SW 1271 (cell line): ENCODE measurements at places on chromosomes 12 and 14.
A peak's percentile ranks its signal among the peaks of the same experiment; 100 is the strongest.

- DNase-seq, result no peak
These were observed 198.7 kb downstream of the SYT1 start for GRCh38 chr12:79063258-79063657.

DNA sequence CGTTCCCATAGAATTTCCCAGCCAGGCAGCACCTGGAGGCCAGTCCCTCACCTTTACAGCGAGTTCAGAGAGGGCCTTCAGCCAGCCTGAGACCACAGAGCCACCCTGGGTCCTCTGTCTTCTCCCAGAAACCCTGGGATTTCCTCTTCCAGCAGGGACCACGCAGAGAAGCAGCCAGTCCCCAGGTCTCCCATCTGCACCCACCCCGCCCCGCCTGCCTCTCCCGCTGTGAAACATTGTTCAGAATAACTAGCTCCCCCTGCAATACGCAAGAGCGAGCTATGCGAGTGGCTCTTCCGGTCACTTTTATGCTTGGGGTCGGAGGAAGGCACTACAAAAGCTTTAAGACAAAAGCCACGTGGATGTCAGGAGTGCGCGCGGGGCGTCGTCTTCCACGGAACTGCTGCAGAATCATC is 77.8 kb downstream of the SERPINA3 start:
- no peak for DNase-seq

DNA sequence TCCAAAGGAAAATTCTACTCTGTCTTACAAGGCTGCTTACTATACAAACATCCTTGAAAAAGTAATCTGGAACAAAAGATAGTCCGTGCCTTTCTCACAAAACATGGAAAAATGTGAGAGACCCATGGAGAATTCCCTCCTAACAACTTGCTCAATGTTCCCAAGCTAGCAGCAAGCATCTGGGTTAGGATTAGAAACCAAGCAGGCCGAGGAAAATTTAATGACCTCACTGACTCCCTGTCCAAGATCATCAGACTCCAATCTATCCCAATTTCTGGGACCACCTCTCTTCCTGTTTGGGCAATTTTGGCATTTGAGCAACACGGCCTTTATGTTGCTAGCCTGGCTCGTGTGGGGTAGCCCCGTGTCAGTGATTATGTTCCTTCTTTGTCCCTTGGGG is 18.1 kb upstream of the GSG1 start:
- DNase-seq, result no peak

DNA sequence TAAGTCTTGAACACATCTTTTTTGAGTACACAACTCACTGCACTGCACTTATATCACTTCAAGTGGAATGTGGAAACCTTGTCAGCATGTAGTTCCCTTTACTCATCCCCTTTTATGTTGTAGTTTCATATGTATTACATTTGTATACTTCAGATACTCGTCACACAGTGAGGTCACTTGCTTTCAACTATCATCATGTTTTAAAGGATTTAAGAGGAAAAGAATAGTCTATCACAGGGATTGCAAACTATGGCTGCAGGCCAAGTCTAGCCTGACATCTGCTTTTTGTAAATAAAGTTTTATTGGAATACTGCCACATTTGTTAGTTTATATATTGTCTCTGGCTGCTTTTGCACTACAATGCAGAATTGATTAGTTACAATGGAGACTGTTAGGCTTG is 24.3 kb downstream of the CNOT2 start:
- DNase-seq, result no peak

DNA sequence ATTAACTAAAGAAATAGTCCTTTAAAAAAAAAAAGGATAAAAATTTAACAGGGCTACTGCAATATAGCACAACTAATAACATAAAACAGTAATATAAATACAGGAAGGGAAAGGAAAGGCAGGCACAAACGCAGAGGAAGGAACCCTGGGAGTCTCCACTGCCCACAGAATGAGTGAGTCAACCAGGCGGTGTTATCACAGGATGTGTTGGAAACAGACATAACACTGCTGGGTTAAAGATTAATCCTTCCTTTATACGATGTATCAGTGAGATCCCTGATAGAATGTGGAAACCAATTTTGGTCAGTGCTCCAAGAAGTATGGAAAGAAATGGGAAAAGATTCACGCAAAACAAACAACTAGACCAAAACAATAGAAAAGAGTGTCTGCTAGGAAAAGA is 47.9 kb downstream of the FGD6 start:
- DNase-seq, result no peak

GRCh38 chr14:74442757-74443156 is 16.7 kb upstream of the SYNDIG1L start:
- no peak for DNase-seq

- peak; percentile 81 for DNase-seq
These were observed 43.8 kb upstream of the NR2C1 start for GRCh38 chr12:95117178-95117599.

DNA sequence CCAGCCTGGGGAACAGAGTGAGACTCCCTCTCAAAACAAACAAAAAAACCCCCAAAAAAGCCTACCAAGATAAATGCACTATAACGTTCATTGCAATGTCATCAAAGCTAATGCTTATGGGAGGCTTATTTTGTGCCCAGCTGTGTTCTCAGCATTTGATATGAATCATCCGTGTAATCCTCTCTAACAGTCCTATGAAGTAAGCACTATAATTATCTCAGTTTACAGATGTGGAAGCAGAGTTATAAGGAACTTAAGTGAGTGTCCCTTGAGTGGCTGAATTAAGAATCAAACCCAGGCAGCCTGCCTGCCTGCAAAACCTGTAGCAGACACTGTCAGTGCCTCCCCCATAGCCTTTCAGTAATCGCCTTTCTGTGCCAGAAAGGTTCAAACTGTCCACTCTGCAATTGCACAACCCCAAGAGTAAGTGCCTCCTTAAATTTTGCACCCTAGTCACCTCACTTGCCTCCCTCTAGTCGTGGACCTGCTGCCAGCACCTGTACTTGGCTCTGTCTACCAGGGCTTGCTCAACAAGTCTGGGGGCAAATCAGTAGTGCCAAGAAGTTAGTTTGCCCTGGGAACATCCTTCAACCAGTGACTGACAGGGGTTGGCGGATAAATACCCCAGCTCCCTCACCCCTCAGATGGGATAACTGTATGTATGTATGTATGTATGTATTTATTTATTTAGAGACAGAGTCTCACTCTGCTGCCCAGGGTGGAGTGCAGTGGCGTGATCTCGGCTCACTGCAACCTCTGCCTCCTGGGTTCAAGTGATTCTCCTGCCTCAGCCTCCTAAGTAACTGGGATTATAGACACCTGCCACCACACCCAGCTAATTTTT is 23.8 kb upstream of the PPP1CC start:
- no peak for DNase-seq

DNA sequence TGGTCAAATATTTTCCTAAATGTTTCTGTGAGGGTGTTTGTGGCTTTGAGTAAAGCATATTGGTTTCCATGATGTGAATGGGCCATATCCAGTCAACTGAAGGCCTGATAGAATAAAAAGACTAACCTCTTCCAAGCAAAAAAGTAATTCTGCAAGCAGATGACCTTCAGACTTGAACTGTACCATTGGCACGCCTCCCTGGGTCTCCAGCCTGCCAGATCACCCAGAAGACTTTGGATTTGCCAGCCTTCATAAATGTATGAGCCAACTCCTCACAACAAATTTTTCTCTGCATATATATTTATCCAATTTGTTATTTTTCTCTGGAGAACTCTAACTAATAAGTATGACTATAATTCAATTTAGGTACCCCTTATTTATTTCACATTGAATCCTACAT is 190.3 kb downstream of the KIF21A start:
- no peak for DNase-seq

DNA sequence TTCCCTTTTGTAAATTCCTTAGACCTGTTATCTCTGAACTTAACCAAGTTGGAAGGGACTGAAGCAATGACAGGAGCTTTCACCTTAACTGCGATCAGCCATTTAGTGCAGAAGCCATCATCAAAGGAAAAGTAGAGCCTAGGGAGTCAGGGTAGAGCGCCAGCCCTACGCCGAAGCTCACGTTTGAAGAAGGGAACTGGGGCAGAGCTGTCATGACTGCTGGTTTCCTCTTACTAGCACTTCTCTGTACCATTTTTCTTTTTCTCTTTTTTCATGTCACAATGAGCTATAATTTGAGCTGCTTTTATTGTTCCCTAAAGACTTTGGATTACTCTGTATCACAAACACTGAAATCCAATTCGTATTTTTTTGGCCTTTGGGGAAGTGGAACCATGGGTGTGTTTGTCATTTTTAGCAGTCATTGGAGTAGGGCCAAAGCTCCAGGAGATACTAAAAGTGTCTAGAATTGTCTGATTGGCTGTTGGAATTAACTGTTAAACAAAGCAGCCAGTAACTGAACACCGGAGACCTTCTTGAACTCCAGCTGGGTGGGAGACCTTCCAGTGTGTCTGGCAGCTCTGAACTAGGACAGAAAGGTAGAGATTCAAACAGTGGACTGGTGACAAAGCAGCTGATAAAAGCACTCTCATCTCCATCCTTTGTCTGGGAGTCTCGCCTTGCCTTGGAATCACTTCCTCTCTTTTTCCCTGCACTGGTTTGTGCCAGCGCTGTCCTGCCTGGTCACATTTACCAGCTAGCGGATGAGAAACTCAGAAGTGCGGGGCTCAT is 9.1 kb downstream of the MTRFR start:
- DNase-seq, result no peak

DNA sequence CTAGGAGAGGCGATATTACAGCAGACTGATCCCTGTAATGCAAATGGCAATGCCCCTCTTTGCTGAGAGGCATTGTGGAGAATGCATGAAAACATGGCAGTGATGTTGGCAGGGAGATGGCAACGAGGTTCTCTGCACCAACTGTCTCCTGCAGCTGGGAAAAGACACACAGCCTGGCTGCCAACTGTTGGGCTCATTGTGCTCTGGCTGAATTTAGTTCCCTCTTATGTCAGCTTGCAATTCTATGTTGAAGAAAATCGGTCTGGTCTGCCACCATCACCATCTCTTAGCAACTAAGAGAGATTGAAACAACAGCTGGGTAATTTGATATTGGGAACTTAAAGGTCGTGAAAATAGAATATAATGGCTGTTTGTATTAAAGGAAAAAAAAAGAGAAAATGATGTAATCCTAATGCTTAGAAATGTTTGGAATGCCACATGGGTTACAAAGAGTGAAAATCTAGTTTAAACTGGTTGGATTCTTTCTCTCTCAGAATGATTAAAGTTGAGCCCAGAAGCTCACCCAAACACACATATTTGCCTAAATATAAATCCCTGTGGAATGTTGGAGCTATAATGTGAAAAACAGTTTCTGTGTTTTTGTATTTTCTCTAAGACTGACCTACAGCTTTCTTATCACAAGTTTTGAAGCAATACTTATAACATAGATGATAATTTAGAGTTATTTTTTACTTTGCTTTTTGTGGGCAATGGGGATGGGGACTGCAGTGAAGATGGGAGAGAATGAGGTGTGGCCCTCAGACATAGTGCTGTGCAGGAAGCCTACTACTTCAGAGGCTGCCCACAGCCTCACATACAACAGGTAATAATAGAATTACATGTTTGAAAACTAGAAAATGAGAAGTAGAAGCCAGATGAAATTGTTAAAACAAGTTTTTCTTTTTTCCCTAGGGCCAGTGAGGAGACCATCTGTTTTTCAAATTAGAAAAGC is 143.7 kb downstream of the AKAP6 start:
- no peak for DNase-seq

GRCh38 chr14:61872452-61872851 is 110.2 kb downstream of the SNAPC1 start:
- DNase-seq, result no peak

GRCh38 chr12:75704664-75705063 is 193.3 kb upstream of the KRR1 start:
- no peak for DNase-seq

- no peak for DNase-seq
These were observed 233.8 kb upstream of the SEL1L start for GRCh38 chr14:81767266-81767995.

DNA sequence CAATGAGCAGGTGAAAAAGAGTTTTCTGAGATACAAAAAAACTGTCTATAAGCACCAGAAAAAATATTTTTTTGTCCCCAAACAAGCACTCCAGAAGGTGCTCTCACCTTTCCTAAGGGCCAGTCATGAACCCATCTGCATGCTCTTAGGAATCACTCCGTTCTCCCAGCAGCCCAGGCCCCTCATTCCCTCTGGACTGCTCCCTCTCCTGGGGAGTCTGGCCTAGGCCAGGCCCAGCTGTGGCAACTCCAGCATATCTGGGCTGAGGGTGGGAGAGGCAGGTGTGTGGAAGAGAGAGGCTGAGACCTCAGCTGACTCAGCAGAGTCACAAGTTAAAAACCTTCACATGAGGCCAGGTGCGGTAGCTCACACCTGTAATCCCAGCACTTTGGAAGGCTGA is 54.6 kb downstream of the TRAFD1 start:
- DNase-seq, result no peak

- DNase-seq, result no peak
These were observed 27.5 kb downstream of the DHRS2 start for GRCh38 chr14:23663711-23664110.

DNA sequence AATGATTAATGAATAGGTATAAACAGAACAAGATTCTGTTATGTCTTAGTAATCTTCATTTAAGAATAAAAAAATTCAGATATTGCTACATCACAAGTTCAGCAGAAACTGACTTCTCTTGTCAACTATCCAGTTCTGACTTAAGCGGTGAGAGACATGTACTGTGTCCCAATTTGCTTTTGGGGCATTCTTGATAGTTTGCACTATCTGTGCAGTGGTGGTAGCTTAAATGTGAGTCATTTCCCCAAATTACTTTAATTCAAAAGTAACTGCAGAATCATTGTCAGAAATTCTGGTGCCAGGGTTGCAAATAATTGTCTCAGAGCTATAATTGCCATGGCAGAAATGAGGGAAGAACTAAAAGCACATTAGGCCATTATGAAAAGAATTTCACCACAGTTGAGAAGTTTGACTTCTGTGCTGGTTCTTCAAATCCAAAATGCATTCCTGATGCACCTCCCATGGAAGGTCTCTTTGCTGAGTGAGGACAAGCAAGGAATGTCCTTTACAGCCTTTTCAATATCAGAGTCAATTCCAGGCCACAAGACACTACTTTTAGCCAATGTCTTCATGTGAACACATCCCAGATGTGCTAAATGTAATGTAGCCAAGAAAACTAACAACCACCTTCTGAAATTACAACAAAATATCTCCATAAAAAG is 304.7 kb downstream of the SSPN start:
- DNase-seq, result no peak

- DNase-seq, result no peak
These were observed 220.5 kb downstream of the CACNA1C start for GRCh38 chr12:2273288-2273687.

GRCh38 chr12:34292736-34293625 is 270.7 kb downstream of the ALG10 start:
- no peak for DNase-seq
